WTC11 (cell line): ENCODE measurements at places on chromosomes 7 and 10.
A peak's percentile ranks its signal among the peaks of the same experiment; 100 is the strongest.

DNA sequence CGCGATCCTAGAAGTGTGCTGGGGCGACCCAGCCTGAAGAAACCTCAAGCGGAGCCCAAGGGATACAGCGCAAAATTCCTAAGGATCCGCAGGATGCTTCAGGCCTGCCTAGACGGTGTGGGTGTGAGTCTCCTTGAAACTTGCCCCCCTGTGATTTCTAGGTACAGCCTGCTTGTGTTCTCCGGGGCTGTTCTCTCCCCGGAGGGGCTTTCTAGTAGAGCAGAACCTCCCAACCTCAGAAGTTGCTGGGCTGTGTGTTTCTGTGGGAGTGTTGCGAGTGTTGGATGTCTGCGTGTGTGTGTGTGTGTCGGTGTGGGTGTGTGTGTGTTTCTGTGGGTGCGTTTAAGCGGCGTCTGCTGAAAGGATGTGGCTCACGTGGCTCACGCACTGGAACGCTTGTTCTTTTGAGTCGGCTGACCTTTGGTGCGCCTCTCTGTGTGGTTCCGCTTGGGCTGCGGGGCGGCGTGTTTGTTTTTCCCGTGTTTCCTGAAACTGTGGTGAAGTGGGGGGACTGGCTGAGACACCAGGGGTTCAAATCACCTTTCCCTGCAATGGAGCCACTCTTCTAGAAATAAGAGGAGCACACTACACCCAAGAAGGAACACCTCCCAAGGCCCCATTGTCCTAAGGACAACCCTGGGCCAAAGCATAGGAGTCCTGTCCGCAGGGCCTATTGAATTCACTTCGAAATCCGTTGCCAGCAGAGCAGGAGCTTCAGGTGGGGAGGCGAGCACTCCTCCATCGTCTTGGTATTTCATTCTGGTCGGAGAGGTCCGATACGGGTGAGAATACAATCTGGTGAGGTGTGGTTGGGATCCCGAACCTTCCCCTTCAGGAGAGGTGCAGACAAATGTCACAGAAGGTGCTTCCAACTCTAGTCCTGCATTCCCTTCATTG, 25.1 kb upstream of the ZNF273 start:
- H3K27ac ChIP-seq, result no peak overlapping the region
- H3K27me3 ChIP-seq, result peaks cover 43% of the 10 kb centered on the region
- no peak for DNase-seq
- peaks cover 2% of the 10 kb centered on the region; the same call in 1 of the 2 replicates for H3K4me1 ChIP-seq
- H3K4me3 ChIP-seq, result peak overlapping the region; percentile 65

- no peaks in the 10 kb centered on the region for H3K4me1 ChIP-seq
- H3K4me3 ChIP-seq, result no peak overlapping the region
- H3K27ac ChIP-seq, result no peak overlapping the region
- H3K27me3 ChIP-seq, result no peaks in the 10 kb centered on the region
Observed at GRCh38 chr10:14039968-14040668, 290.6 kb downstream of the FRMD4A start.

DNA sequence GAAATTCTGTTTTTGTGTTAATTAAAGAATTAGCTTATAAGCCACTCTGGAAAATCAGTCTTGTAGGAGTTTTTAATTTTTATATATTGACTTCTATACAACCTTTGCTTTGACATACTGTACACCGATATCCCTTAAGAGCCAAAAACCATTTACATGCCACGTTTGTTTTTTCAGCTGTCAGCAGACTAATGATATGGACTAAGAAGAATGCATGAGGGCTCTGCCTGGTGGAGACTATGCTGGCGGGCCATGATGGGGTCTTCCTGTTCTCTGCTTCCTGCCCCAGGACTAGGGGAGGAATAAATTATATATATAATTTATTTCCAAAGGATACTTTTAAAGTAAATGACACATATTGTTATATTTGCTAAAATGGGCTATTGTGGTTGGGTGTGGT, 96.3 kb downstream of the CDK14 start:
- no peaks in the 10 kb centered on the region for H3K27me3 ChIP-seq
- H3K4me1 ChIP-seq, result peaks cover 20% of the 10 kb centered on the region
- peaks cover 5% of the 10 kb centered on the region for H3K36me3 ChIP-seq
- DNase-seq, result no peak
- H3K4me3 ChIP-seq, result no peak overlapping the region

- H3K27ac ChIP-seq, result no peak overlapping the region
- H3K36me3 ChIP-seq, result peaks cover 36% of the 10 kb centered on the region
- DNase-seq, result no peak
- H3K27me3 ChIP-seq, result no peaks in the 10 kb centered on the region
- peaks cover 34% of the 10 kb centered on the region for H3K4me1 ChIP-seq
- no peak overlapping the region for H3K4me3 ChIP-seq
Observed at GRCh38 chr7:129767120-129768015, 155.8 kb downstream of the NRF1 start.

- H3K4me1 ChIP-seq, result peaks cover 39% of the 10 kb centered on the region
- H3K4me3 ChIP-seq, result no peak overlapping the region
- no peak overlapping the region for H3K27ac ChIP-seq
- H3K36me3 ChIP-seq, result no peaks in the 10 kb centered on the region
- peak; percentile 13 for DNase-seq
Observed at GRCh38 chr10:117096599-117097201, 41.4 kb downstream of the VAX1 start.

- no peak overlapping the region for H3K27ac ChIP-seq
- no peaks in the 10 kb centered on the region for H3K4me1 ChIP-seq
- H3K27me3 ChIP-seq, result peaks cover 10% of the 10 kb centered on the region
- no peak for DNase-seq
- H3K4me3 ChIP-seq, result no peak overlapping the region
- peaks cover 10% of the 10 kb centered on the region; the same call in 1 of the 2 replicates for H3K36me3 ChIP-seq
Observed at GRCh38 chr7:20494566-20494965, 120.9 kb upstream of the ABCB5 start.

GRCh38 chr10:125662584-125662983, 20.4 kb downstream of the TEX36 start:
- DNase-seq, result no peak
- no peak overlapping the region for H3K27ac ChIP-seq
- no peaks in the 10 kb centered on the region for H3K36me3 ChIP-seq
- peaks cover 4% of the 10 kb centered on the region; the same call in 1 of the 2 replicates for H3K27me3 ChIP-seq
- peaks cover 9% of the 10 kb centered on the region for H3K4me1 ChIP-seq

GRCh38 chr10:102324061-102324460, 71.4 kb upstream of the NFKB2 start:
- DNase-seq, result no peak
- peaks cover 6% of the 10 kb centered on the region for H3K4me1 ChIP-seq
- H3K36me3 ChIP-seq, result peaks cover under 1% of the 10 kb centered on the region; the same call in 1 of the 2 replicates
- no peak overlapping the region for H3K4me3 ChIP-seq
- H3K27ac ChIP-seq, result no peak overlapping the region
- H3K27me3 ChIP-seq, result peaks cover under 1% of the 10 kb centered on the region; the same call in 1 of the 2 replicates

DNA sequence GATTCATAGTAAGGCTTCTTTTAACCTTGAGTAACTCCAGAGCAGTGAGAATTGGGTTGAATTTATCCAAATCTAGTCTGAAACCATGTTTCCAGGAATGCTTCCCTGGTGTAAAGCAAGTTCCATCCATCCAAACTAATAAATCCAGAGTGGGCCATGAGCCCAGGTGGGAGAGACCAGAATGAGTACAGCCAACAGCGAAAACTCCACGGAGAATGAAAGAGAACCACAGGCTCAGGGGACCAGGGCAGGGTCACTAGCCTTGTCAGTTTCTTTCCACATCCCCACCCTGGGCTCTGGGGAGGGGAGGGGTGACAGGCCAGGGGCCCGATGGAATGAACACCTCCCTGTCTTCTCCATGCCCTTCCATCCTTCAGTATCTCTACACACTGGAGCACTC, 180.1 kb downstream of the NEURL1 start:
- no peak for DNase-seq
- H3K4me1 ChIP-seq, result peaks cover 31% of the 10 kb centered on the region
- no peaks in the 10 kb centered on the region for H3K36me3 ChIP-seq
- no peaks in the 10 kb centered on the region for H3K27me3 ChIP-seq
- H3K27ac ChIP-seq, result no peak overlapping the region

GRCh38 chr7:95874129-95874528, 101.8 kb downstream of the DYNC1I1 start:
- peaks cover 2% of the 10 kb centered on the region; the same call in 1 of the 2 replicates for H3K4me1 ChIP-seq
- peaks cover 14% of the 10 kb centered on the region for H3K36me3 ChIP-seq
- H3K27me3 ChIP-seq, result no peaks in the 10 kb centered on the region
- DNase-seq, result no peak
- H3K4me3 ChIP-seq, result no peak overlapping the region
- H3K27ac ChIP-seq, result no peak overlapping the region

DNA sequence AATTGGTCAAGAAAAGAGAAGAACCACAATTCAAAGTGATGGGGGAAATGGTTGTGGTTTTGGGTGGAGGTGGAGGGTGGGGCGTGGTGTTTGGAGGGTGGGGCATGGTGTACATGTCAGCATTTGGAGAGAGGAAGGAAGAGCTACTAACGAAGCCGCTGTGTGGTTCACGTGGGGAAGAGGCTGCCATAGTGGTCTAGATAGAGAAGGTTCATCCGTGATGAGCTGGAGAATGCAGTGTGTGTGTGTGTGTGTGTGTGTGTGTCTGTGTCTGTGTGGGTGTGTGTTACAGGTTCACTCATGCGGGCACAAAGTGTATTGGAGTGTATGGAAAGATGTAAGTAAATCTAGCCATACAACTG, 6.1 kb upstream of the VCL start:
- DNase-seq, result no peak
- H3K4me3 ChIP-seq, result no peak overlapping the region
- no peak overlapping the region for H3K27ac ChIP-seq
- H3K27me3 ChIP-seq, result no peaks in the 10 kb centered on the region

- no peaks in the 10 kb centered on the region for H3K27me3 ChIP-seq
- peaks cover 53% of the 10 kb centered on the region for H3K36me3 ChIP-seq
- no peak overlapping the region for H3K4me3 ChIP-seq
- H3K27ac ChIP-seq, result no peak overlapping the region
Observed at GRCh38 chr7:99562832-99563231, 4.4 kb downstream of the ZNF655 start.

- H3K36me3 ChIP-seq, result peaks cover 63% of the 10 kb centered on the region
- no peaks in the 10 kb centered on the region for H3K4me1 ChIP-seq
- no peak for DNase-seq
- no peak overlapping the region for H3K4me3 ChIP-seq
Observed at GRCh38 chr10:1126461-1126860, 70.3 kb downstream of the WDR37 start.

DNA sequence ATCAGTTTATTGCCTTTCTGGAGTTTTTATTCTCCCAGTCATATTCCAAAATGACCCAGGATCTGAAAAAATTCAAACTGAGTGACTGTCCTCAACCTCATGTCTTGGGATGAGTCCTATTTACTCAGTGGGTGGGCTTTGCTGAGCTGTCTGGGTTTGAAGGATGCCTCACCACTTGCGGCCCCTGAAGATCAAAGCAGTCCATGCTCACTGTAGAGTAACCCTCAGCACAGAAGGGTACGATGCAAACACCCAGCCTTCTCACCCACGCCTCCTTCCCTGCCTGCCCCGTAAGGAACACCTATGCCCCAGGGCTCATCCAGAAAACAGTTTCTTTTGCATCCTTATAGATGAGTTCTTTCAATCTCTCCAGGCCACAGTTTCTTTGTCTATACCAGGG, 42.2 kb upstream of the GRB10 start:
- H3K4me1 ChIP-seq, result peaks cover 33% of the 10 kb centered on the region
- H3K4me3 ChIP-seq, result no peak overlapping the region
- no peak overlapping the region for H3K27ac ChIP-seq
- no peaks in the 10 kb centered on the region for H3K36me3 ChIP-seq
- H3K27me3 ChIP-seq, result no peaks in the 10 kb centered on the region; the same call in 1 of the 2 replicates
